GM12892 (cell line): ENCODE measurements at places on chromosomes 16 and 17.

DNA sequence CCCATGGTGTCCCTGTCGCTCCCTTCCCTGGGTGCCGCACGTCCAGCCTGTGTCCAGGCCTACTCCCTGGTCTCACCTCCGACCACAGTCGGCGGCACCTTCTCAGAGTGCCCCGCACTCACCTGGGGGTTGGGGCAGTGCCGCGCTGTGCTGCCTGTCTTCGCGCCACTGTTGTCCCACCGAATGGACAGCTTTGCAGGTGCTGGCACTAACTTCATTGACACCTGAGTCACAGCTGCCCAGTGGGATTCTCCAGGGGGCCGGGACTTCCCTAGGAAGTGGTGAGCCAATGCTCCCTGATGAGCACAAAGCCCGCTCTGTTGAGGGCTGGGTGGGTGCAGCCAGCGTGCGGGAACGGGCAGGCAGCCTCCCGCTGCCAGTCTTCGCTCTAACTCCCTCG lies 24.3 kb upstream of the DBNDD1 start:
- DNase-seq = no peak

- DNase-seq = no peak
Measured at GRCh38 chr17:42329025-42329976, 41.0 kb downstream of the STAT5A start.

DNA sequence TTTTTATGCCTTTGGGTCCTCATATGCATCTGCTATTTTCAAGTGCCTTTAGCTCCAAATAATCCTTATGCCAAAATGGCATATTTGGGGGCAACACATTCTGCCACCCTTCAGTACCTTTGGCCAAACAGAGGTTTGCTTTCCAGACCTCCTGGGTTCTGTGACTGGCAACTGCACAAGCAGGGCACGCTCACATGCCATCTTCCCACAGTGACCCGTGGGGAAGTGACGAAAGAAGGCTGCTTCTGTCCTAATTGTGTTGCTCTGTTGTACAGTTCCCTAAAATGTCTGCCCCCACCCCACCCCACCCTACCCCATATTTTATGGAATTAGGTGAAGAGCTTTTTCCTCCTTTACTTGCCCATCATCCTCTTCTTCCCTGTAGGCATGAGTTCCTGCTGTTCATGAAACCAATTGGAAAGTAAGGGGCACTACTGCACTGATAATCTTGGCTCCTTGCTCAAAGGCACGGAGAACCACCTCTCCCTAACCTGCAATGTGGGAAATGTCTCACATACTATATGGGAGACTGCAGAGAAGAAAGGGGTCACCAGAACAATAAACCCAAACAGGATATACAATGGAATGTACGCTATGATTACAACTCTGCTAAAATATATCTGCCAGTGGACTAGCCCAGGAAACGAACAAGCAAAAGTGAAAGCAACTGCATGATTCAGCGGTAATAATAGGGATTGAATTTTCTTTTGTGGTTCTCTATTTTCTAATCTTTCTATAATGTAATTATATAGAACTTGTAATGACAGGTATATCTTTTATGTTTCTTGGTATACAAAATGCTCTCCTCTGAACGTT lies 3.3 kb upstream of the SLFN12L start:
- no peak for DNase-seq

GRCh38 chr17:40443988-40444899 lies 994 bp downstream of the IGFBP4 start:
- DNase-seq = no peak

DNA sequence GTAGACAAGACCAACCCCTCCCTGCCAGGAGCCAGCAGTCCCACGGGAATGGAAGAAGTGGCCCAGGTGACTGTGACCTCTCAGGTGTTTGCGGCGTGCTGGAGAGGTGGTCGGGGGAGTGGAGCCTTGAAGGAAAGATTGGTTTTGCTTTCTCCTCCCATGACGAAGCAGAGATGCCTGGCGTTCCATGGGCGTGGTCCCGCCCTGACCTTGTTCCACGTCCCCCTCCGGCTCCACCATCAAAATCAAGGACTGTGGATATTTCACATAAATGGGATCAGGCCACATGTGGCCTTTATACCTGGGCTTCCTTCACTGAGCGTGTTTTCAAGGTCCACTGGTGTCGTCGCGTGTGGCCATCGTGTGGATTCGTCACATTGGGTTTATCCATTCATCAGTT lies 270.6 kb upstream of the TNRC6C start:
- no peak for DNase-seq

DNA sequence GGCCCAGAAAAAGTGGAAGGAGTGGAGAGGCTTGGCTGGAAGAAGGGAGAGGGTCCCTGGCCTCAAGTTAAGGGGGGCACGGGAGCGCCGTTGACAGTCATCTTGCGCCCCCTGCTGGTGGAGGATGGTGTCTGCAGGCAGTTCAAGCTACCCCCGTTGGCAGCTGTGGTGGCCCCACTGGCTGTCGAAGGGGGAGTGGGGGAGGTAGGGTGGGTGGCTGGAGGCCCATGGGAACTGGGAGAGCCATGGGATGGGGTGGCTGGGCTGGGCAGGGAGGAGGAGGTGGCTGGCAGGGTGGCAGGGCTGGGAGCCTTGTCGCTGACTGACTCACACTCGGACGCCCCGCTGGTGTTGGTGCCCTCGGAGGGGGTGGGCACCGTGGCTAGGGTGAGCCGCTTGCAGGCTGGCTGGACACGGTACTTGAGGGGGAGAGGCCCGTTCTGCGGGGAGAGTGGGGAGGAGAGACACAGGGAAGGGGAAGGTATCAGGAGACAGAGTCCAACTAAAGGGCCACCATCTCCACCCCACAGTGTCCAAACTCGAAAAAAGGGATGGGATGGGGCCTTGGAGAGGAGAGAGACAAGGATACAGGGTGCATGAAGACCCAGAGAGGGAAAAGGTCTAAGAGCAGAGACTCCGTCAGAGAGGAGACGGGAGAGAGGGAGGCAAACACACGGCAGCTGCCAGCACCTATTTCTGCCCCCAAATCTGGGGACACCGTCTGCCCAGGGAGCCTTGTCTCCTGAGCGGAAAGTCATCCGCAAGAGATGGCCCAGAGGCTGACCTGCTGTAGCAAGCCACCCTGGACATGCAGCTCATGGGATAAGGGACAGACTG lies 5.2 kb downstream of the CISD3 start:
- peak; percentile 91 for DNase-seq

- no peak for DNase-seq
Measured at GRCh38 chr17:48543854-48544348, 1.0 kb downstream of the HOXB2 start.

GRCh38 chr17:49580055-49580721 lies 4.5 kb downstream of the NXPH3 start:
- no peak for DNase-seq

GRCh38 chr16:51287121-51287755 lies 136.2 kb upstream of the SALL1 start:
- no peak for DNase-seq

- DNase-seq = no peak
Measured at GRCh38 chr17:41737680-41738023, 3.2 kb upstream of the HAP1 start.

DNA sequence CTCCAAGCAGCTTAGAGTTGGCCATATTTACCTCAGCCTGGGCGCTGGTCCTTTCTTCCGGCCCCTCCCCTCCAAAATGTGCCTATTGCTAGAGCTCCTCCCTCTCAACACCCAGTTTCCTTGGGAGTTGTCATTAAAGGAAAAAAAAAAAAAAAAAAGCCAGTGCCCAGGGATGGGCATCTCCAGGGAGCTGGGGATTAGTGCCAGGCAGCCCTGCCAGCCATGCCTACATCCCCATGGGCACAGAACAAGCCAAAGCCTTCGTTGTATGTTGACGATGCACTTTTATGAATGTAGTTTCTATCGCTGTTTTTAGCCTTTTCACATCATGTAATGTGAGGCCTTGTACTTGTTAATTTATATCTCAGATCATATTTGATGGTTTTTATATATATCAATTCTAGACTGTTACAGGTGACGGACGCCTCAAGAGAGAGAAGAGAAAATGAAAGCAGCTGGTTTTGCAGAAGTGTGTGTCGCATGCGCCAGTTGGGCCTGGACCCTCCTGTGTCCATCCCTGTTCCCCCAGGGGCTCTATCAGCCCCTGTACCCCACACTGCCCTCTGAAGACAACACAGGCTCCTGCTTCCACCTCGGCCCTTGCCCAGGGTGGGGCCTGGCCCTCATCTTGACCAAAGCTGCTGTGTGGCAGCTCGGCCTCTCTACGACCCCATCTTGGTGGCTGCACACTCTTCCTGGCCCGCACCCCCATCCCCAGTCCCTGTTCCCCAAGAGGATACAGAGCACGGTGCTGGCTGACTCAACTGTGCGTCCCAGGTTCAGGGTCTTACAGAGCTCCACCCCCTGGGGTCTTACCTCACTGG lies 4.8 kb downstream of the LIMD2 start:
- no peak for DNase-seq

DNA sequence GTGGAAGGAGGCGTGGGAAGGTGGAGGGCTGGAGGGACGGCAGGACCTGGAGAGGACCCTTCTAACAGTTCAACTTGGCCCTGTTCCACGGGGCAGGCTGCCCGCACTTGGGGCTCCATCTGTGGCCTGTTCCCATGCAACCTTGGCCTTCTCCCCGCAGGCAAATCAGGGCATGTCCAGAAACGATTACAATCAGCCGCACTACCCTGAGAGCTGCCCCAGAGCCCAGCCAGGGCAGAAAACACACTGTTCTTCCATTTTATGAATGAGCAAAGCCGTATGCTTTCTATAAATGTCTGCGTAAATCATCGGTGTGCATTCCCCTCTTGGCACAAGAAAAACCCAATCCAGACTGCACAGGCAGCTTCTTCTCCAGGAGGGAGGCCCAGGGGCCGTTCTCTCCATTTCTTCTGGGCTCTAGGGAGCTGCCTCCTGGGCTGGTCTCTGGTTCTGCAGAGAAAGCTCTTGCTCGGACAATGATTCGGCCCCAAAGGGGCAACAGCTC lies 228.7 kb downstream of the SOX9 start:
- no peak for DNase-seq

- no peak for DNase-seq
Measured at GRCh38 chr17:65183736-65184135, 46.6 kb downstream of the RGS9 start.

- DNase-seq = no peak
Measured at GRCh38 chr17:82449883-82450356, 632 bp downstream of the CYBC1 start.

DNA sequence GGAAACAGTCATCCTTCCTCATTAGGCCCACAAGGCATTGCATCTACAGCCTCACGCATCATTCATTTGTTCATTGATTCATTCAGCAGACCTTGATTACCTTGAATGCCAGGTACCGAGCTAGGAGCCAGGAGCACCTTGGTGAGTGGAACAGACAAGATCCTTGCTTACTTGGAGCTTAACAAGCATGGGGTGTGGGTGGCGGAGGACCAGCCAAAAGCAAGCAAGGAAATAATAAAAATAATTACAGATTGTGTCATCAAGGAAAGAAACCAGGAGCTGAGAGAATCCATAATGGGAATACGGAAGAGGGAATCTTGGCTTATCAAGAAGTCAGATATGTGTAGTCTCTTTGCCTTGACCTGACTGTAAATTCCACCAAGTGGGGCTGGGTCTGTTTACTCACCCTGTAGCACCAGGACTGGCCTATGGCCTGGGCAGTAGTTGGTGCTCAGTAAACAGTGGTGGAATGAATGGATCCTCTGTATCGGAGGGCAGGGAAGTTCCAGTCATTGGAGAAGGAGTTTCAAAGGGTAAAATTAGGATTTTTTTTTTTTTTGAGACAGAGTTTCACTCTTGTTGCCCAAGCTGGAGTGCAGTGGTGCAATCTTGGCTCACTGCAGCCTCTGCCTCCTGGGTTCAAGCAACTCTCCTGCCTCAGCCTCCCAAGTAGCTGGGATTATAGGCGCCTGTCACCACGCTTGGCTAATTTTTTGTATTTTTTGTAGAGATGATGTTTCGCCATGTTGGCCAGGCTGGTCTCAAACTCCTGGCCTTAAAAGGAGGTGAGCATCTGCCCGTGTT lies 157.7 kb downstream of the MSI2 start:
- DNase-seq = no peak

DNA sequence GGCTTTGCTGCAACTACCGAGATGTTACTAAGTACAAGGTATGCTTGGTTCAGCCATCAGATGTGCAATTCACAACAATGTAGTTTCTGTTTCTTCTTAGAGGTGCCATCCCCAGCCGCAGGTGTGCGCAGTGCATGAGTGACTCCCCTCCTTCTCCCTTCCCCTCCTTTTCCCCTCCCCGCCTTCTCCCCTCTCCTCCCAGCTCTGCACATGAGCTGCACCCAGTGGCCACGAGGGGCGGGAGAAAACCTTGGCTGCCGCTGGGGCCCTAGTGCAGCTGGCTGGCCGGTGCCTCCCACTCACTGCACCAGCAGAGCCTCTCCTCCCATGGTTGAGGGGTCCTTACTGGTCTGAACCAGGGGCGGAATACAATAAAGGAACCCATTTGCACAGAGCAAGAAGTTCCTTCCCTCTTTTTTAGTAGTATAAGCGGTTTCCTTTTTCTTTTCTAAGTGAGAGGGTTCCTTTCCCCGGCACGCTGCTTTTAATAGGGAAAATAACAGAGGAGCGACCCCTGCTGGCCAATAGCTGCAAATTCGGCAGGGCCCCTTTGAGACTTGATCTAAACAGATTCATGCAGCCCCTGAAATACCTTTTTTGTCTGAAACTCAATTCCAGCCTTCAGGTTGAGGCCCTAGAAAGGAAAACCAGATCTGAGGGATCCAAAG lies 7.8 kb upstream of the CCL15 start:
- no peak for DNase-seq

DNA sequence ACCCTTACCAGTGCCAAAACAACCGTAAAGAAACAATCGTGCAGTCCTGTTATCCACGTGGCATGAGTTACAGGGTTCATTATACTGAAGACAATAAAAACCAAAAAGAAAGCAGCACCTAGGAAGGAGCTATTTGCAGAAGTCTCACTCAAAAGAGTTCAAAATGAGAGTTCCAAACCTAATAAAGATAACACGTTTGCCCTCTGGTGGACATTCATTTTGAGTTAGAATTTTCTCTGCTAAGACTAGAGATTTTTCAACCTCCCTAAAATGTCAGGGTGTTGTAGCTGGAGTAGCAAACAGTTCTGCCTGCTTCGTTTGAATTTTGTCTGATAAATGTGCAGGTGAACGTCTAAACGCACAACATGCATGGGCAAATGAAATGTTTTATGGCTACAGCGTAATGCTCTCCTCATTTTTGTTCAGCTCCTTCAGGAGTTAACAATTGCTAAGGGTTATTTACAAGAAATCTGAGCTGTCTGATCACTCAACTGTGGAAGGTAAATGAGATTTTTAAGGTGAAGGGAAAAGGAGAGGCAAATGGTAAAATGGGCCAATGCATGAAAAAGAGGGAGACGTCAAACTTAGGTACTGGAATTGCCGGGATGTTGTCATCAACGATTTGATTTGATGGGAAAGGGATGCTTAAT lies 1067.9 kb upstream of the EEF2KMT start:
- no peak for DNase-seq

DNA sequence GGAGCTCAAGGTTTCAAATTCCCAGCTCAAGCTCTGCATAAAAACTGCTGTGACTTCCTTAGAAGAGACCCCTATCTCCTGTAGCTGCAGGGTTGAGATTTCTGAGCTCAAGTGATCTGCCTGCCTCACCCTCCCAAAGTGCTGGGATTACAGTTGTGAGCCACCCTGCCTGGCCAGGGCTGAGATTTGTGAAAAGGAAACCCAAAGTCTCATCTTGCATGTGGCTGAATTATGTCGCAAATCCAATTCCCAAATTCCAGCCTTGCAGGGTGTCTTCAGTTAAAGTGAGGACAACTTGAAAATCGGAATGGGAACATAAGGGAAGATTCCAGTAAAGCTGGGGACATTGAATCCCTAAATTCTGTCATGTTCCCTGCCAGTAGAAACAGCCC lies 14.2 kb upstream of the CETP start:
- no peak for DNase-seq

GRCh38 chr16:22098405-22099255 lies 6.3 kb downstream of the VWA3A start:
- DNase-seq = no peak
